ENCODE measurements at places on chromosomes 11 and 22.

DNA sequence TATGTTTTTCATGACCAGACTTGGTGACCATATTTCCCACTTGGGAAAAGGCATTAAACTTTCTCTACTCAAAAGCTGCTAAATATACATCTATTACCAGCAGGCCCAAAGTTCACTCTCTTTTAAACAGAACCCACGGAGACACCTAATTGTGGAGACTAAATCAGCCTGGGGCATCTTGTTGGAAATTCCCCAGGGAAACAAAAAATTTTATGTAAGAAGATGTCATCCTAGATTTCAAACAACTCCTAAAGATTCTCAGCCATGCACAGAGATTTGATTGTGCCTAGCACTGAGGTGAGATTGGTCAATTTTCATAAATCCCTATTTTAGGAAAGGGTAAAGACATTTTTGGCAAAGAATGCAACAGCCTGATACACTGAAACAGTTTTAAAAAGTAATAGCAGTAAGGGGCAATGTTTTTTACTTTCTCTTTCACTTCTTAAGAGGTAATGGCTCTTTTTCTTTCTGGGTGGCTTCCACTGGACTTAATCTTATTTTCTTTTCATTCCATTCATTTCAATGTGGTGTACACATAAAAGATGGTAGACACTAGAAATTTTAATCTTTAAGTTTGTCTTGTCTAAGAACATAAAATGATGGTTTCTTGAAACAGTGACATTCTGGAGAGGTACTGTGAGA, 9.6 kb downstream of the OR52N2 start:
- DNase-seq: no peak

GRCh38 chr22:42915980-42916765, 59.1 kb upstream of the ARFGAP3 start:
- DNase-seq: no peak

GRCh38 chr11:58625826-58626460, 3.5 kb downstream of the CNTF start:
- no peak for DNase-seq

GRCh38 chr11:70141486-70142220, 61.4 kb upstream of the FADD start:
- DNase-seq: no peak

DNA sequence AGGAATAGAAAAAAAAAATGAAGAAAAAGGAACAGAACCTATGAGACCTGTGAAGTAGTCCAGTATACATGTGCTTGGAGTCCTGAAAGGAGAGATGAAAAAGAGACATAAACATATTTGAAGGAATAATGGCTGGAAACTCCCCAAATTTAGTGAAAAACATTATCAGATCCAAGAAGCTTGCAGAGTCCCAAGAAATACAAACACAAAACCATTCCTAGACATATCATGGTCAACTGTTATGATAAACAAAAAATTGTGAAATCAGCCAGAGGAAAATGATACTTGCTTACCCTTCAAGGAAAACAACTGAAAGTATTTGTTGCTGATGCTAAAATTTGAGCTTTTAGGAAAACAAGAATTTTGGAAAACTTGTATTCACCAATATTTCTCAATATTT, 250.1 kb downstream of the DDX10 start:
- no peak for DNase-seq

DNA sequence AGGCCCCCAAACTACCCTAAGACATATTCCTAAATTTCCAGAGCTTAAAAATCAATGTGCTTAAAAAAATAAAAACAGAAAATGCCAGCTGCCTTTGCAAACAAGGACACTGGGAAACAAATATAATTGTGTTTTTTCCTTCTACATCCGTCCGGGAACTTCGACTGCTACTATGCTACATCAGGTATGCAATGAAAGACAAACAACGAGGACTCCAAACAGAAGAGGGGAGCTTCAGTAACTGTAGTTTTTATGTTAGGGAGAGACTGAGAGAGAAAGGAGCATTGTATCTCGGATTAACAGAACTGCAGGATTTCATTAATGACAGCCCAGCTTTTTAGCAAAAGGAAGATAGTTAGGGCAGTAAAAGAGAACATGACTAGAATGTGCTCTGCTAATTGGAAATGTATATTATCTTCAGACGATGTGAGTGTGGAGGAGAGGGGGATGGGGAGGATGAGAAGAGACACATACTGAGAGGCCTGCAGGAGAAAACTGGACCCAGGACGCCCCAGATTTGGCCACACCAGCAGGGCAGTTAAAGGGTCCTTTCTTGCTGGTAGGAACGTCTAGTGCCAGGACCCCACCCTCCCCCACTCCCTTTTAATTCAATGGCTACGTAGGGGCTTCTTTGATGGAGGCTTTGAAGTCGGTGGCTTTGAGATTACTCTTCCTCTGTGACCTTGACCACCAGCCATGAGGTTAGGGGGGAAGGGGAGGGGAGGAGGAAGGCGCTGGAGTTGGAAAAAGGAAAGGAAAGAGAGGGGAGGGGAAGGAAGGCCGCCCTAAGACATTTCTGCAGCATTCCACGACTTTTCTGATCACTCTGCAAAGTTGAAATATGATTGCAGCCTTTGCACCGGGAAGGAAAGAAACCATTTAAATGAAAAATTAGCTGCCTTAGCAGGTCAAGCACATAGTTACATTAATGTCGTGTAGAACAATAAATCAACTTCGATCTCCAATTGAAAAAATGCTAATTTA, 187.1 kb downstream of the BLID start:
- no peak for DNase-seq

GRCh38 chr22:32627091-32627490, 152.5 kb downstream of the FBXO7 start:
- no peak for DNase-seq

- no peak for DNase-seq
These were observed 890.5 kb downstream of the BRD1 start for GRCh38 chr22:48937032-48937639.

- DNase-seq: no peak
These were observed 91.3 kb downstream of the CDKN1C start for GRCh38 chr11:2794046-2794967.

DNA sequence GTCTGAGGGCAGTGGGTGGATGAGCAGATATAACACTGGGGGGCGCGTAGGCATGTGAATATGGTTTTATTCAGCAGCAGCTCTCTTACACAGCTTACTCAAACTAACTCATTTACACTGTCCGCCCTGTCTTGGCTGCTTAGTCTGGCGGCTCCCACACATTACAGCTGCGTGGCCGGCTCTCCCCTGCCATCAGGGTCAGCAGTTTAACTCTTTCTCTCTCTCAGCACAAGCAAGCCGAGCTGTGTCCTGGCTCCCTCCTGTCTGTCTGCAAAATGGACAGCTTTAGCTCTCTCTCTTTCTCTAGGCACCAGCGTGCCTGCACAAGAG, 1310.1 kb upstream of the RAG2 start:
- no peak for DNase-seq

DNA sequence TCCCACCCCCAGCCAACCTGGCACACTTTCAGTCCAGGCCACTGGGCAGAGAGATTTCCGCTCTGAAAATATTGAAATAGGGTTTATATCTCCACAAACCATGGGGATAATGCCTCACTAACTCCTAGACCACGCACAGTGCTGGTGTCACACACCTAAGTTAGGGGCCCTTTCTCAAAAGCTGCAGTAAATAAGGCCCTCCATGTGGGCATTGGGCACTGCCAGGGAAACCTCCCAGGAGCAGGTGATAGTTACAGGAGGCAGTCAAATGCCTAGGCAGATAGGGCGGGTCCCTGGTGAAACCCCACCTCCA, 3.1 kb upstream of the IL10RA start:
- DNase-seq: no peak

DNA sequence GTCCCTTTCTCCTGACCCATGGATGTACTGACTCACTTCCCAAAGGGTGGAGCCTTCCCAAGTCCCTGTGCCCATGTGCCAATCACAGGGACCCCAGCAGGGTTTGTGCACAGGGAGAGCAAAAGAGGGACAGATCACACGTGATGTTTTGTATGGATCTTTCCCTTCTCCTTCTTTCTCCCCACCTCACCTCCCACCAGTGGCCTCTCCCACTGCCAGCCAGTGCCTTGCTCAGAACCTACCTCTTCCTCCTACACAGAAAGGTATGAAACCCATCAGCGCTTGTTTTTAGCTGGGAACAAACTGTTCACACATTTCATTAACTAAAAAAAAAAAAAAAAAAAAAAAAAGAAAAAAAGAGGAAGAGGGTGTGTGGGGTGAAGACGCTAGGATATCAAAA, 112.9 kb downstream of the DSCAML1 start:
- DNase-seq: no peak

GRCh38 chr22:44702479-44703198, 635 bp downstream of the PRR5 start:
- peak; percentile 17 for DNase-seq

DNA sequence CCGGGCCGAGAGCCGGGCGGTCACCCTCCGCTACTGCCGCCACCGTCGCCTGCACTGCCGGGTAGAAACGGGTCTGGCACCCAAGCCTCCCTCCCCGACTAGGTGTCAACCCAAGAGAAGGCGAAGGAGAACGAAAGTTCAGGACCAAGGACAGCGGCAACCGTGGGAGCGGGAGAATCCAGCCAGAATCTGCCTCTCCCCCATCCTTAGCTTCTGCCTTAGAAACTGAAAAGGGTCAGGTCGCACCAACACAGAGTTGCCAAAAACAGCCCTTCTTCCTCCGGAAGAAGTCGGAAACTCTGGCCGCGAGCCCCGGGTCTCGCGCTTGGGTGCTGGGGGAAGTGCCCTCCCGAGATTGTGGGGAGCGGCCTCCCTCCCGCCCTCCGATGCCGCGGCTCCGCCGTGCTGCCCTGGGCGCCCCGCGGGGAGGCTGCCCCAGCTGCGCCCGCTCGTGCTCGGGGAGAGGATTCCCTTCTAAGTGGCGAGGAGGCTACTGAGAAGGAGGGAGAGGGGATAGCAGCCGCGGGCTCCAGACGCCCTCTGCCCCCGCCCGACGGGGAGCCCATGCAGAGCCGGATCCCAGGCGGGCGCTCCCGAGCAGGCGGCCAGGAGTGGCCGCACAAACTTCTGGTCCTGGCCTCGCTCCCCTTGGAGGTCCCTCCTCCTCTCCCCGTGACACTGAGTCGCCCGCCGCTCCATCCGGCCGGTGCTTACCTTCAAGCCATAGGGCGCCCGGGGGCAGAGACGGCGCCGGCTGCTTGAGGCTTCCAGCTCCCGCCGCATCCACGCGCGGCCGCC, 637 bp downstream of the DRD2 start:
- DNase-seq: peak; percentile 11

DNA sequence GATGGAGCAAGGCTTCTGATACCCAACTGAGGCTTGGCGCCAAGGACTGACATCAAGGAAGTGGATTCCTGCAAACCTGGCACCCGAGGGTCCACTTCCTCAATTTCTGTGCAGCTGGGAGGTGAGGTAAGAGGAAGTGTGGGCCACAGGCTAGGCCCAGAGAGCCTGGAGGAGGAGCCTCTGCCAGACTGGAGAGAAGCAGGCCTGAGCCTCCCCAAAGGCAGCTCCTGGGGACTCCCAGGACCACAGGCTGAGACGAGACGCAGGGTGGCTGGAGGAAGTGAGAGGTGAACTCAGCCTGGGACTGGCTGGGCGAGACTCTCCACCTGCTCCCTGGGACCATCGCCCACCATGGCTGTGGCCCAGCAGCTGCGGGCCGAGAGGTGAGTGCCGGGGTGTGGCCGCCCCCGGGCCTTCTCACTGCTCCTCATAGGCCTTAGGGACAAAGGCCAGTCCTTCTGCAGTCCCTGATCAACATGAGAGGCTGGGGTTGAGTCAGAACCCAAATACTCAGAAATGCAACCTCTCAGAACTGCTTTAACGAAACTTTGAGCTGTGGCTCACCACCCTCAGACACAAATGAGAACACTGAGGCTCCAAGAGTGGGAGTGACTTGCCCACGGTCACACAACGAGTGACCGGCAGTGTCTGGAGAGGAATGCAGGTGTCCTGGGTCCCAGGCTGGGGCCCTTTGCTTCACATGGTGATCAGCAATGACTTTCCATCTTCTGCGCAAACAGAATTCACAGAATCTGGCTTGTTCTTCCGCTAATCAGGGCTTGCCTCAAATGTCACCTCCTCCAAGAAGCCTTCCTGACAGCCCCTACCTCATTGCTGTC, at the start of gene NCF4:
NCF4 (plus strand) TSS at position 186 of the 839 bp plus-strand sequence; CDS start at position 352, 166 bp downstream.
- peak; percentile 8 for DNase-seq

GRCh38 chr11:64146036-64146955, 19.6 kb downstream of the MACROD1 start:
- DNase-seq: peak; percentile 54

DNA sequence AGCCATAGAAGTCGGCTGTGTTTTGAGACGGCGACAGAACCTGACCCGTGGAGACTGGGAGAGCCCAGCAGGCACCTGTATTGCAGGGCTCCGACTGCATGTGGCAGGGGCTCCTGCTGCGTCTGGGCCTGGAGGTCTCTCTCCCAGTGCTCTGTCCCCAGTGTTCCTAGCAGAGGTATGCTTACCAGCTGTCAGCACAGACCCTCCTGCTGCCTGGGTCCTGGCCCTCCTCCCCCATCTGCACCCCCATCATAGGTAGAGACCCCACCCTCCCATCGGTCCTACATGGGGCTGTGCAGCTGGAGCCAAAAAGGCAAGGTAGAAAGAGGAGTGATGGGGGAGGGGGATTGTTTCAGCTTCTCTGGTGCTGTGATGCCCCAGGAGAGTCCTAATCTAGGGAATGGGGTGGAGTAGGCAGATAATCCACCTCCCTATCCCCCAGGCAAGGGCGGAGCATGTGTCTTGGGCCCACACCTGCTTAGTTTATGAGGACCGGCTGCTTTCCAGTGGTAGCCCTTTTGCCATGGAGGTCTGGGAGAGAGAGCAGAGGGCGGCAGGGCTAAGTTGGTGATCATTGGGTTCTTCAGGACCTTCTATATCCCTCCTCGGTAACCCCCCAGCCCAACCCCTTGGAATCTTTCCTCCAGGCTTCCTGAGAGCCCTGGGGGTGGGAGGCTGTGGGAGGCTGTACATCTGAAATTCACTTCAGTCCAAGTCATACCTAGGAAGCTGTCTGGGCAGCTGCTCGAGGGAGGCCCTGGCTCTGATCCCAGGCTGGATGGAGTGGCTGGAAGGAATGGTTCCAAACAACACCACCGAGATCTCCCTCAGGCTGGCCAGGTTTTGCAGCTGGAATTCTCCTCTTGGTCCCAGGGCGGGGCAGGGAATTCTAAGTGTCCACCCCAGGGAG, 5.3 kb downstream of the SLC7A4 start:
- DNase-seq: no peak

GRCh38 chr11:107041088-107041444, 22.8 kb upstream of the GUCY1A2 start:
- no peak for DNase-seq

DNA sequence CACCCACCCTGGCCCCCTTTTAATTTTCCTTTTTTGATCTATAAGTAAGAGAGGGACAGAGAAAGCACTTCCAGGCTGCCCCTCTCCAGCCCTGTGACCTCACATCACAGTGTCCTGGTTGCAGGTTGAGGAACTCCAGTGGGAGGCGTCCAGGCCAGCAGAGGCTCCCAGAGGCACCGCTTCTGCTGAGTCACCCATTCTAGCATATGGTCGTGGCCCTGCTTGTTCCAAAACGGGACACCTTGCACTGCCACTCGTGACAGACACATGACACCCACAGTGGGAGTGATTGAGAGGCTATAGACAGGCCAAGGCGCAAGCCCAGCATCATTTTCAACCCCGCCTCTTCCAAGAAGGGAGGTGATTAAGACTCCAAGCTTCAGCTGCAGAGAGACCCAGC, 16.0 kb upstream of the TMPRSS4 start:
- no peak for DNase-seq

GRCh38 chr22:29457730-29458129, 19.3 kb downstream of the RFPL1 start:
- no peak for DNase-seq

GRCh38 chr11:80521592-80521991, 1080.8 kb upstream of the TENM4 start:
- no peak for DNase-seq

GRCh38 chr11:45610627-45611026, 54.8 kb downstream of the CHST1 start:
- no peak for DNase-seq
